Progenitor cell of endocrine pancreas (in vitro differentiated cells): ENCODE measurements at places on chromosomes 3 and 15.

DNA sequence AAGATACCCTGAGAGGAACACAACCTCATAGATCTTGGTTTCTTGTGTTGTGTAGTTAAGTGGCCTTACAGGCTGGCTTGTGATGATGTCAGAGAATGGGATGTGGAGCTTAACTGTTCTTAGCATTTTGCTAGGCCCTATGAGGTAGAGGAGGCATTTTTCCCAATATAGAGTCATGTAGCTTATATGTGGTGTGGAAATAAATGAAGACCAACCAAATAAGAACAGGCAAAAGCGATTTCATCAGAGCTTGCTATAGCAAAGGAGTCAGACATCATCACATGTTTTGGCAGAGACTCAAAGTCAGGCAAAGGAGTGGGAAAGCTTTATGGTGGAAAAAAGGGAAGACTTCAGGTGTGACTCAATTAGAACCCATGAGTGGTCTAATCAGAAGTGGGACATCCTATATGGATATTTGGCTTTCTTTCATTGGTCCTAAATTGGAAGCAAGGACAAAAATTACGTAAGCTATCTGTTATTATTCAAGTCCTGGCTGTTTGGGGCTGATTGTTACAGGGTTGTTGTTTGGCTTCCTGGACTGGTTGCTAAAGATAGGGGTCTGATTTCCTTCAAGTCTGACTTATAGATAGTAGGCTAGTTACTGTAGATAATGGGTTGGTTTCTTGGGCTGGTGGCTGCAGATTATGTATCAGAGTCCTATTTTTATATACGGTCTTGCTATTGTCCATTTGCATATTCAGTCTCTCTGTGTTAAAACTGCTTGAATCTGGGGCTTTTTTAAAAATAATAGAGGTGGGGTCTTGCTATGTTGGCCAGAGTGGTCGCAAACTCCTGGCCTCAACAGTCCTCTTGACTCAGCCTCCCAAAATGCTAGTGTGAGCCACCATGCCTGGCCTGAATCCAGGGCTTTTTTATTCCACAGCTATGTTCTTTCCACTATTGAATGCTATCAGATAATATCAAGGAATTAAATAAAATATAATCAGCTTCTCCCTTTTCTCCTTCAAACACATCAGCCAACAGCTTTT lies 30.3 kb upstream of the SETD2 start:
- DNase-seq: no peak

DNA sequence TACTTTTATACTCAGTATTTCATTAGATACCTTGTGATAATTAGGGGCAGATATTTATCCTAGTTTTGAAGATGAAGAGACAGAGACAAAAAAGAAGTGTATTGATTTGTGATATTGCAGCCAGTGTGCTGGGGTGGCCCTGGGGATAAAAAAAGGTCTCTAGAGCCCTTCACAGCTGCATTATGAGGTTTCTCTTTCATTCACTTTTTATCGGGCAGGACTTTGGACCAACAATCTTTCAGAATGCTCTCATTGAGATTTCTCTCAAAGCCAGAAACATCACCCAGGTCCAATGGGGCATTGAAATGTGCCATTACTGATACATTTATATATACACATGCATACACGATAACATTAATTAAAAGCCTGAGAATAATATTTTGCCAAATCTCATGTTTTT lies 20.5 kb upstream of the SELENOT start:
- no peak for DNase-seq

- no peak for DNase-seq
Measured at GRCh38 chr3:179528772-179529171, 34.0 kb upstream of the ACTL6A start.

GRCh38 chr3:125032683-125033082 lies 23.1 kb downstream of the HEG1 start:
- no peak for DNase-seq

DNA sequence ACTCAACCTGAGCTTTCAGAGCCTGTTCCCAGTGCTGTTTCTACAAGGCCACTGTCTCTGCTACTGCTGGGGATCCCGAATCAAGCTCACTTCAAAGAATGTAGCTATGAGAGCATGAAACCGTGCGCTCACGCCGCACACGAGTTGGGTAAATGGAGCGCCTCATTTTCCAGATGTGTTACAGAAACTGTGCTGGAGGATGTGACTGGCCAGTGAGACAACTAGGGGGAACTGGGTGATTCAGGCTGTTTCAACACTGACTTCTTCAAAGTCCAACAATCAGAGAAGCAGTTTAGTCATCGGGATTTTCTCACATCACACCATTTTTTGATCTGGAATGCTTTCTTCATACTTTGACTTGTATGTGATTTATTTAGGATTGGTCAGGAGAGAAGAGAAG lies 3.5 kb downstream of the ZNF710 start:
- no peak for DNase-seq

DNA sequence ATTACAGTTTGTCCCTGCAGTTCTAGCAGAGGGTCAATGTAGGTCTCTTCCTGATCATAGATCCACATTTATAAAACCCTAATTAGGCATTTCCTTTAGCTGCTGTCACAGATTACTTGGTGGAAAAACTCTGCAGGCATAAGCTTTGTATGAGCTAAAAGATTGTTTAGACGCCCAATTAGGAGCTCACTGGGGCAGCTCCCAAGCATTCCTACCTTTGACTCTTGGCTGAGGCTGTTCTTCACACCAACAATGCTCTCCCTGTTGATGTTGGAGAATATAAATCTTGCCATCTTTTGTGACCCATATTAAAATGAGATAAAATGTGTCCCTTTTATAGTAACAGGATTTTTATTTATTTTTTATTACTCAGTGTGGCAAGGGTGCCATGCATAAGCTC lies 148.3 kb upstream of the TRIM42 start:
- DNase-seq: no peak

- DNase-seq: no peak
Measured at GRCh38 chr3:150984066-150984465, 11.5 kb upstream of the CLRN1 start.

DNA sequence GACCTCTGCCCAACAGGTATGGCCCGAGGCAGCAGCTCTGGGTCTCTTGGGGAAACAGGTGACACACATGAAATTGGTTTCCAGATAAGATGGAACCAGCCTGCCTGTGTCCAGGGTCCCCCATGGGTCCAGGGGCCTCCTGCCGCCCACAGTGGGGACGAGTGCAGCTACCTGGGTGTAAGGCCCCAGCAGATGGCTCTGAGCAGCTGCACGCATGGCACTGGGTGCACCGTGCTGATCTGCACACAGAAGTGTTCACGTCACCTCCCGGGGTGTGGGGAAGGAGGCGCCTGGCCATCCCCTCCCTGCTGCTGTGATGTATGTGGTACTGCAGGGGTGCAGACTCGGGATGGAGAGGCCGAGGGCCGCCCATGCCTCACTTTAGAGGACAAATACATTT lies 63.6 kb downstream of the NIPA2 start:
- no peak for DNase-seq

DNA sequence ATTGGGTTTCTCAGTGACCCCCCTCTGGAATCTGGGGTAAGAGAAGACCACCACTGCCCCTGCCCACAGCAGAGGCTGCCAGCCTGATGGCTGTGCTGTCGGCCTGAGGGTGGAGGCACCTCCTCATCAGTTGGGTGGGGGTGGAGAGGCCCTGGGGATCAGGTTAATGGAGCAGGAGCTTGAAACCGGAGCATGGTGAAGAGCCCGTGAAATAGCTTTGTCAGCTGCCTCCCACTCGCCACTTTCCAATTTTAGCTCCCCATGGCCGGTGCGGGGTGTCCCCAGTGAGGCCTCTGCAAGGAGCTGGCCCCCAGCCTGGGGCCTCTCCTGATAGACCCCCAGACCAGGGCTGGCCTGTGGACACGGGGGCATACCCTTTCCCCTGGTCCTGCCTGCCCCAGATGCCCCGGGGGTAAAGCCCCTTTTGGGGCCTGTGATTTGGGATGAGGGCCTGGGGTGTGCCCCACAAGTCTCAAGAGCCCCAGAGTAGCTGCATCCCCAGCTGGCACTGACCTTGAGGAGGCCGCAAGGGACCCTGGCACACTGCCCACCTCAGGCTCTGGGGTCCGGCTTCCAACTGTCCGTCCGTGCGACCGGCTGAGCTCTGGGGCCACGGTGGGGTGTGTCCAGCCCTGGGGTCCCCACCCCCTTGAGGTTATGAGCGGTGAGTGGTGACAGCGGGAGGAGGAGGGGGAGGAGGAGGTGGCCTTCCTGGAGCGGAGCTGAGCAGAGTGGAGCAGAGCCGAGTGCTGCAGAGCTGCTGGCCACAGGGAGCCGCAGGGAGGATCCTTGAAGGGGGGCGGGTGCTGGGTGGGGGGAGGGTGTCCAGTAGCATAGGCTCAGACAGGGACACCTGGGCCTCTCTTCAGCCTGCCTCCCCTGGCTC lies at the start of gene HHATL:
TSS of gene HHATL (minus strand) at position 733 of the 886 bp plus-strand sequence. CDS start 1,972 bp downstream, outside the sequence.
- DNase-seq: no peak

DNA sequence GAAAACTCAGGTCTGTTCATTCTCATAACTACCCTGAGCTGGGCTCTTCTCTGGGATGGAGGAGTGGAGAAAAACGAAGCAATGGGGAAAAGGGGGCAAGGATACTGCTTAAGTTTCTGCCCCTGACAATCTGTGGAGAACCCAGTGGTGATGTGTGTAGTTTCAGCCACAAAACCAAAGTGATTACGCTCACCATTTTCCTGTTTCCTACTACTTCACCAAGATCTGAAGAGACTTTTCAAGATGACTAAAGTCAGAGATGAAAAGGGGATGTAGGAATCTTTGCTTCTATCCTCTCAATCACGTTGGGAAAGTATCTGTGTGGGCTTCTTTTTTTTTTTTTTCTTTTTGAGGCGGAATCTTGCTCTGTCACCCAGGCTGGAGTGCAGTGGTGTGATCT lies 8.3 kb upstream of the UBE2E1 start:
- no peak for DNase-seq

GRCh38 chr3:151568184-151568583 lies 107.3 kb upstream of the IGSF10 start:
- no peak for DNase-seq

GRCh38 chr15:88932875-88933330 lies 19.7 kb upstream of the MFGE8 start:
- DNase-seq: no peak

DNA sequence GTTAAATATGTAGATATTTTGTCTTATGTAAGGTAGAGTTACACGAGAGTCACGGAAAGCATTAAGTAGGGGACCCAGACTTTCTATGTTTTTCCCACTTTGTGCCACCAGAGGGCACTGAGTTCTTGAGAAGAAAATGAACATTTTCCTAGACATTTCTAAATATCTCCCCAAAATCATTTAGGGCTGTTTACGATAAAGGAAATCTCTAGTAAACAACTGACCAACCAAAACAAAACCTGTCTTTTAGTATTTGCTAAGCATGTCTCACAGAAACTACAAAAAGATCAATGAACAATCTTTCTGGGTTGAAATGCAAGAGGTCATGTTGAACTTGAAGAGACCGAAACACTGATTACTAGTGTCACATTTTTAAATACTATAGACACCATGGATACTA lies 16.1 kb downstream of the POU1F1 start:
- DNase-seq: peak; percentile 23

GRCh38 chr15:73386886-73387506 lies 18.2 kb upstream of the HCN4 start:
- DNase-seq: no peak

DNA sequence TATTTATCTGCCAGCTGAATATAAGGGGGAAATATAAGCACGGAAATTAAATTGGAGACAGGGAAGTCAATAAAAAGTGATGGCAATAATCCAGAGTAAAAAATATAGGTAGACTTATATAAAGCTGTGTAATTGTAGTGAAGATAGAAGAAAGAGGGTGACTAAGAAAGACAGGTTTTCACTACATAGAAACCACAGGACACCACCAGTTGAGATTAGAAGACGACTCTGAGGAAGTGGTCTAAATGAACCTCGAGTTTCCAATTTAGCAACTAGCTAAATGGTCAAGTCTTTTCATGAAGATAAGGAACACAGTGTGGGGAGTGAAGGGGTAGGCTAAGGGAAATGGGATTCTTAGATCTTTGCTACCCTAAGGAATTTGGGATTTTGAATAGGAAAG lies 188.8 kb upstream of the ARL6 start:
- DNase-seq: no peak

DNA sequence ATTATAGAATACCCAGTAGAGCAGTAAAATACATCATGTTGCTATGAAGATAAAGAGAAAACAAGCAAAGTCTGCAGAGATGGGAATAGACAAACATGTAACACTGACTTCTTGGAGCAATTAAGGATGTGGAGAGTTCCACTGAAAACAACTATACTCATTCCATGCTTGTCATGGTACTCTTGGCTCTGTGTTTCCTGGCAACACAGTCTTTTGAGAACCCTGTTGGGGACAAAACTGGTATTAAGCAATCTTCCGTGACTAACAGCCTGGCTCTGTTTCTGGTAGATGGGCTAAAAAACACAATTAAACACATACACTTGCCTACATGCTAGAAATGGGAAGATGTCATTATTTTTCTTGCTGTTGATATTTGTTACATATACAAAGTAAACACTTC lies 1212.3 kb upstream of the GBE1 start:
- no peak for DNase-seq

DNA sequence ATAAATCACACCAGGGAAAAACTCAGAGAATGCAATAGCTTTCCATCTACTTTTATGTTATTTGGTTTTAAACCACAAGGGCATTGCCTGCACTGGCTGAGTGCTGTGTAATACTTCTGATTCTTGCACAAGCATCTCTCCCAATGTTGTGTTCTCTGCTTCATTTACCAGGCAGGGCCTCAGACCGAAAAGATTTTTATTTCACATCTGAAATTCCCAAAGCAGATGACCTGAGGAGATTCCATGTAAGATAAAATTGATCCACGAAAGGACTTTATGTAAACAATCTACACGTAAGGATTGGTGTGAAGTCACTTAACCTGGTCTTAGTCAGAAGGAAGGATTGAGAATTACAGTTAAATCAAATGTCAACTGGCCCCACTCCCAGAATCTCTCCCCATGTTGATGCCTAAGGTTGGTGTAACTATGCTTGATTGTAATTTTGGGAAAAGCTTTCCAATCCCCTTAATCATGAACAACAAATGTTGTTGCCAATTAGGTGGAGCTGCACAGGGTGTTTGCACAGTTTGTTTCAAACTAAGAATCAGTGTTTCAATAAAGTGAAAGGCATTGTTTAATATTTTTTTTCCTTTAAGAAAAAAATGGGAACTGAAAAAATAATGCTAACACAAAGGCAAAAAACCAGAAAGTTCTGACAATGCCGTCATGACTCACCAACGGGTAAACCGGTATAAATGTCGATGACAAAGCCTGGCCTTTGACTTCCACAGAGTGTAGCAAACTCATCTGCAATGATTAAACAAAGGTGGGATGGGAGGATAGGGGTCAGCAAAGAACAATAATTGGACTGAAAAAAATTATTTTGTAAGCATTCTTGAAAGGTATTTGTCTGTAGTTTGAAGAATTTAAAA lies 128.6 kb downstream of the DUT start:
- no peak for DNase-seq

- no peak for DNase-seq
Measured at GRCh38 chr15:83310521-83311456, 26.3 kb upstream of the BNC1 start.

GRCh38 chr3:111392894-111393398 lies 149.1 kb upstream of the CD96 start:
- DNase-seq: no peak

GRCh38 chr3:98917608-98918007 lies 16.1 kb upstream of the DCBLD2 start:
- DNase-seq: no peak

GRCh38 chr3:49122451-49122850 lies 1.8 kb upstream of the USP19 start:
- no peak for DNase-seq

GRCh38 chr15:27843146-27843545 lies 256.0 kb downstream of the OCA2 start:
- no peak for DNase-seq
